Thyroid gland (tissue), 4 donors: ENCODE measurements at places on chromosomes 6 and 20. TPM values are rescaled to one million over a fixed set of nuclear protein-coding genes. Genes with fewer than 3 reads are reported as not detected.

DNA sequence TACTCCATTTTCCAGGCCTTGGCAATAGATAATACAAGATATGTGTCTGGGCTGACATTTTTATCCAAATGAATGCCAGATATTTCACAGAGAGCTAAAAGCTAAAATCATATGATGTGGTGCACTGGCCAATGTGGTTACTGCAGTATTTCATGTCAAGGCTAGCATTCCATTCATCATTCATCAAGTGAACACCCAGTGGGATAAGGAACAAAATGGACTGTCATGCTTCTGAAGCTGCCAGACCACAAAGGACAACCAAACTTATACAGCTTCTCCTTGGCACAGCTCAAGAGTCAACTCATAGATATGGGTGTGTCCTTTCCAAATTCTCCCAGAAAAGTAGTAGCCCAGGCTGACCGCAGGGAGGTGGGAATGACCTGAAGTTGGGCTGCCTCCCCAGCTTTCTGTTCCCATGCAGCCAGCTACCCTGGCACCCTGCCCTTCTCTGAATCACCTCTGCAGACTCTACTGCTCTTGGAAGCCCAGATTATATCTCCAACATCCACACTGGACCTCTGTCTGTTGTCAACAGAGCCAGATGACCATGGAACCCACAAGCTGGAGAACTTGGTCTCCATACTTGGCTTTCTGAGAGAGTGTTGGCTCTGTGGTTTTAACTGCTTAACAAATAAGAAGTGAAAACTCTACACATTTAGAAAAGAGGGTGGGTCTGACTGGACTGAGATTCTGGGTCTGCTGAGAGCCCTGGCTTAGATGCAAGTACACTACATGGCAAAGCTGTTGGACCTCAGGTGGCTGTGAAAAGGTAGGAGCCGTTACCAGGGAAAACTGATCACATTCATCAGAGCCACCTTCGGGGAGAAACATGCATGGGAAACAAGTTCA lies 122.8 kb downstream of the ALDH8A1 start:
- peak; percentile 32 for DNase-seq

Gene GRM1
- 0.29 TPM for total RNA-seq

- no peak for DNase-seq
Observed at GRCh38 chr6:43927532-43928210, 157.7 kb downstream of the VEGFA start.

DNA sequence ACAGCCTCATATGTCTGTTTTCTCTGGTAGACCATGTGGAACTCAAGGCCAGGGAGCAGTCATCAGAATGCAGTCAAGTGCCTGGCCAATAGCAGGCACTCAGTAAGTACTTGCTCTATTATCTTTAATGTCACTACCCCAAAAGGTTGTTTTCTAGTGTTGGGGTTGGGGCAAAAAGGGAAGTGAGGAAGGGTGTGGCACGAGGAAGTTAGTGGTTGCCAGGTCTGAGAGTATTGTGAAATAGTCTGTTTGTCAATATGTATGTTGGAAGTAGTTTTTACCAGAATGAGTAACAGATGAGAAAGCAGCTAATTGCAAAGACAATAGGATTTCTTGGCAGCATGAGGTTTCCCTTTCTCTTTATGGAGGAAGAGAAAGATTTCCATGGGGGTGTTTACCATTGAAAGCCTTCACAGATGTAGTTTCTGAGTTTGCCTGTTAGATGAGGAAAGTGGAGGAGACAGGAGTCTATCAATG lies 59.5 kb upstream of the ARMH2 start:
- peak; percentile 21 for DNase-seq

GRCh38 chr6:144745439-144745838 lies 460.3 kb downstream of the UTRN start:
- no peak for DNase-seq

DNA sequence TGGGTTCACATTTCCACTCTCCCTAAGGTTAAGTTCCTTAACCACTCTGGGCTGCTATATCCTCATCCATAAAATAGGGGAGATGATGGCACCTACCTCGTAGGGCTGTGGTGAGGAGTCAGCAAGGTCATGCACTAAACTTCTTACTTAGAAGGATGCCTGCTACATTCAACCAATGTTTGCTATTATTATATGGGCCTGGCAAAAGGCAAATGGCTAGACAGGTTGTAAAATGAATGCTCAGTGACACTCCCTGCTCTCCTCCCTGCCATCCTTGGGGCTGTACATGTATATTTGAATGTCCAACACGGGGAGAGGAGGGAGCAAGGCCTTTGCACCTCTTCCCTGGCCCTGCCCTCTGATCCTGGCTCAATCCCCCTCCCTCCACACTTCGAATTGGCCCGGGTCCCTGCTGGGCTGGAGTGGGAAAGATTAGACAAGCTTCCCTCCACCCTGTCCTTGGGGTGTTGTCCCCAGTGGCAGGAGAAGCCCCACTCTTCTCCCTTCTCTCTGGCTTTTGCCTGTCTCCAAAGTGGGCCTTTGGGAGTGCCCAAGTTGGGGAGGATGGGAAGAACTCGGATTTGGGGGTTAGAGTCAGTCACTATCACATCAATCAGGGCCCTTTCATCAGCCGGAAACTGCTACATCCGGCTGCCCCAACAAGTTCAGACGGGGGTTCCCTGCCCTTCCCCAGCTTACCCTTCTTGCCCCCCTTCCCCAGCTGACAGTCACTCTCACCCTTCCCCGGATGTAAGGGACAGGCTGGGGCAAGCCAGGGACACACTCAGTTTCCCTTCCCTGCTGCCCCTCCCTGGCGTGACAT lies 36.3 kb upstream of the VEGFA start:
- DNase-seq: no peak

Gene PRICKLE4
- total RNA-seq: 11.7 TPM

GRCh38 chr6:145227593-145227992 lies 507.7 kb downstream of the EPM2A start:
- DNase-seq: no peak

DNA sequence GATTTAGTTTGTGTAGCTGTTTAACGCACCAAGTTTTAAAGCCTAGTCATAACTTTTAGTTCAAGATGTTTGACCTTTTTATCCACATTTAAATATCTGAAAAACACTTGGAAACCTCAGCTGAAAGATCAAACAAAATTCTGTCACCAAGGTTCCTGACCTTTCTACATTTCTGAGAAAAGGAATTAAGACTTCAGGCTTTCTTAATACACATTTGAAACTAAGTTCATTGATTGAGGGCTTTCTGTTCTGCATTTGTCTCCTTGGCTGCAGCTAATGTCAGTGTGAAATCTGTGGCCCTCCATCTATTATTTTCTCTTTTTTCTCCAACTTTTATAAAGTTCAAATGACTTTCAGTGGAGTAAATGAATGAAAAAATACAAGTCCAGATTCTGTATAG lies 22.7 kb upstream of the FBXL4 start:
- no peak for DNase-seq

- DNase-seq: no peak
Observed at GRCh38 chr6:12113190-12113577, 101.1 kb downstream of the HIVEP1 start.

DNA sequence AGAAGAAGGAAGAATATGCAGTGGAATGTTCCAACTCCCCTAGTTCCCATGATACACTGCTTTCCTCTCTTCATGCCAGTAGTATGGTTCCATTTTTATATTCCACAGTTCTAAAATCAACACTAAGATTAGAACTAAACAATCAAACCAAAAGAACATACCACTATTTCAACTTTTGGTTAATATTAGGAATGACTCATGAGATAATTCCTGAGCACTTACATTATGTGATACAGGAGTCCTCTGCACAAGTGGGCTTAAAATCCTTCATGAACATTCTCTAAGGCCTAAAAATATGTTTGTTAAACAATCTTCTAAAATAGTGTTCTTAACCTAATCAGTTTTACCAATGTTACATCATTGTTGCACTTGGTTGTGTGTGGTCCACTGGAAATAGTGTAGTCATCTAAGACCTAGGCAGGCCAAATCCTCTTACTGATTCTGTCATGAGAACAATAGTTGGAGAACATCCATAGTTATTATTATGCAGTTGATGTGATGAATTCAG lies 30.3 kb upstream of the RCAN2 start:
- no peak for DNase-seq

Gene DAAM2
- total RNA-seq: 37.0 TPM

DNA sequence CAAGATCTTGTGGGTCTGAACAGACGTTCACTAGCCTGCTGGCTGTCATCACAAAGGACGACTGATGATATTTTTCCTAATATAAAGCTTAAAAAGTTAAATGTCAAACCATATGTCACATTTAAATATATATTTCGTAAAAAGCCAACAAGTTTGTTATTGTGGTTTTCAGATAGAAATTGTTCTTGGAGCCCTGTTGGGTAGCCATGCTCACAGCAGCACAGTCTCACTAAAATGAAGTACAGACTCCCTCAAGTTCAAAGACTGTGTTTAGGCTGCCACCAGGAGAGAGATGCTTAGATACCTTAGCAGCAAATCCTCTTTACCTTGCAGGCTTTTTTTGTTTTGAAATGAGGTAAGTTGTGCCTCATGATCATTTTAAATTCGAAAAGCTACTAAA lies 17.8 kb downstream of the EEF1E1 start:
- no peak for DNase-seq
